GM13977 (cell line): ENCODE measurements at places on chromosomes 6 and 20.

GRCh38 chr6:85125526-85125925, 324.4 kb upstream of the NT5E start:
- no peak for DNase-seq

DNA sequence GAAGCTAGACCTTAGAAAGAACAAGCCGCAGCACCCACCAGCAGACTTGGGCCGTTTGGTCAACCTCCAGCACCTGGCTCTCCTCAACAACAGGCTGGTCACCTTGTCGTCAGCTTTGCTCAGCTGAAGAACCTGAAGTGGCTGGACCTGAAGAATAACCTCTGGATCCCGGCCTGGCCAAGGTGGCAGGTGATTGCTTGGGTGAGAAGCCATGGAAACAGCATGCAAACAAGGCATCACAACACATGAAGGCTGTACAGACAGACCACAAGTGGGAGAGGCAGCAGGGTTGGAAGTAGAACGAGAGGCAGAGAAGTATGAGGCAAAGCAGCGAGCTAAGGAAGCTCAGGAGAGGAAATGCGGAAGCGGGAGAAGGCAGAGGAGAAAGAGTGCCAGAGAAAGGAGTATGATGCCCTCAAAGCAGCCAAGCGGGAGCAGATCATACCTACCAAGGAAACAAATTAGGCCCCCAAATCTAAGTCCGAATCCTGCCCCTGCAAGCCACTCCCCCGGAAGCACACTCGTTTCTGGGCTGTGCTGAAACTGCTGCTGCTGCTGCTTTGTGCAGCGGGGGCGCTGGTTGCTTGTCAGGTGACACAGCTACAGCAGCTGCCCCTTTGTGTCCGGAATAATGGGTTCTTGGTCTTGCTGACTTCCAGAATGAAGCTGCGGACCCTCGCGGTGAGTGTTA, 121.6 kb upstream of the LGSN start:
- no peak for DNase-seq

DNA sequence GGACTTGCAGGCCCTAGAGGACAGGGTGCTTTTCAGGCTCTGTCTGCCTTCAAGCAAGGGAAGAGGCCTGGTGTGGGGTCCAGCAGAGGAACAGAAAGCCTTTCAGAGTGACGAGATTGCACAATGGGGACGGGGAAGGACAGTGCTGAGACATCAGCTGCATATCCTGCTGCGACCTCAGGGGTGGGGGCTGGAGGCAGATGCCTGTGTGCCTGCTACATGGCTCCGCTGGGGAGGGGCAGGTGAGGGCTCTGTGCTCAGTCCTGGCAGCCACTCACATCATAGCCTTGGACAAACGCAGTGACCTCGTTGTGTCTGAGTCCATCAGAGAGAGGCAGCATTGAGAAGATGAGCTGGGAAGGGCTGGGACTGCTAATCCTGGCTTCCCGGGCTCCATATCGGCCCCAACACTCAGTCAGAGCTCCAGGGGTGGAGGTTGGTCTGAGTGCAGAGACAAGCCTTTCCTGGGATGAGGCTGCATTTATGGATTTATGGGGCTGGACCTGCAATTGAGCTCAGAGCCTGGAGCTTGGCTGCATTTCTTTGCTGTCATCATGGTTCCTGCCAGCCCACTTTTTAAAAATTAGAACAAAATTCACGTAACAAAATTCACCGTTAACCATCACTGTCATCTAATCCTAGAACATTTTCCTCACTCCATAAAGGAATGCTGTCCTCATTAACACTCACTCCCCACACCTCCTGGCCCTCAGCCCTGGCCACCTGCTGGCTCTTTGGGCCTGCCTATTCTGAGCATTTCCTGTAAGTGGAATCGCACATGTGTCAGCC, 196.9 kb upstream of the SLC24A3 start:
- DNase-seq: no peak

- no peak for DNase-seq
Observed at GRCh38 chr6:56328728-56329090, 81.3 kb upstream of the COL21A1 start.

GRCh38 chr6:145887969-145888368, 73.4 kb upstream of the FBXO30 start:
- no peak for DNase-seq
